ENCODE measurements at places on chromosomes 3 and 15.

DNA sequence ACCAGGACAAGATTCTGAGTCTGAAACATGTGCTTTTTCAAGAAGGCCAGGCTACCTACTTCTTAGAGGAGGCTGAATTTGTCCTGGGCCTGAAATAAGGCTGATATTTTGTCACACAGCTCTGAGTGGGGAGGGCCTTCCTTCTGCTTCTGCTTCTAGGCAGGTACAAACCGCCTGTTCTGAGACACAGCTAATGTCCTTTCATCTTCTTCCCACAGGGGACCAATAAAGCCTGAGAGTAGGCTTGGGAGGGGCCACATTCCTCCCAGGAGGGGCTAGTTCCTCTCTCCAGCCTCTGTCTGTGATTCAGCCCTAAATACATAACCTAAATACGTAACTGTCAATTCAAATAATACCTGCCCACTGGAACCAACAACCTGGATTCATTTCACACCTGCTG lies 34.8 kb downstream of the CRYGS start:
- no peak for DNase-seq

- no peak for DNase-seq
These were observed 11.9 kb downstream of the OXSM start for GRCh38 chr3:25801786-25802185.

- DNase-seq, result no peak
These were observed 24.9 kb downstream of the ZMAT3 start for GRCh38 chr3:179046497-179047353.

- DNase-seq, result no peak
These were observed 5.1 kb downstream of the SPTBN5 start for GRCh38 chr15:41888662-41889253.

- DNase-seq, result no peak
These were observed 250.5 kb downstream of the SHQ1 start for GRCh38 chr3:72597756-72598195.

DNA sequence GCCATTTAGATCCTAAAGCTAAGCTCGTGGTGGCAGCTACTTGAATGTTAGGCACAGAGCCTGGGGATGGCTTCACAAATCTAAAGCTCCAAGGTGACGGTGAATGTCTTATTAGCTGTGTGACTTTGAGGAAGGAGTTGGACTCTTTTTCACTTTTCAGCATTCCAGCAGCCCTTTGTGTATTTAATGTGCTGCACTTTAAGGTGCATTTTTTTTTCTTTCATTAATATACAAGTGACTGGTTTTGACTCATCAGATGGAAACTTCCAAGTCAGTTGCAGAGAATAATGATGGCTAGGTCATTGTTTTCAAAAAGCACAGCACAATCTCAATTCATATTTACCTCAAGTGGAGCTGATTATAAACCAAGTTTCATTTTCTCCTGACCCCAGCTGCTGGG lies 55.8 kb downstream of the TMED3 start:
- DNase-seq, result no peak

DNA sequence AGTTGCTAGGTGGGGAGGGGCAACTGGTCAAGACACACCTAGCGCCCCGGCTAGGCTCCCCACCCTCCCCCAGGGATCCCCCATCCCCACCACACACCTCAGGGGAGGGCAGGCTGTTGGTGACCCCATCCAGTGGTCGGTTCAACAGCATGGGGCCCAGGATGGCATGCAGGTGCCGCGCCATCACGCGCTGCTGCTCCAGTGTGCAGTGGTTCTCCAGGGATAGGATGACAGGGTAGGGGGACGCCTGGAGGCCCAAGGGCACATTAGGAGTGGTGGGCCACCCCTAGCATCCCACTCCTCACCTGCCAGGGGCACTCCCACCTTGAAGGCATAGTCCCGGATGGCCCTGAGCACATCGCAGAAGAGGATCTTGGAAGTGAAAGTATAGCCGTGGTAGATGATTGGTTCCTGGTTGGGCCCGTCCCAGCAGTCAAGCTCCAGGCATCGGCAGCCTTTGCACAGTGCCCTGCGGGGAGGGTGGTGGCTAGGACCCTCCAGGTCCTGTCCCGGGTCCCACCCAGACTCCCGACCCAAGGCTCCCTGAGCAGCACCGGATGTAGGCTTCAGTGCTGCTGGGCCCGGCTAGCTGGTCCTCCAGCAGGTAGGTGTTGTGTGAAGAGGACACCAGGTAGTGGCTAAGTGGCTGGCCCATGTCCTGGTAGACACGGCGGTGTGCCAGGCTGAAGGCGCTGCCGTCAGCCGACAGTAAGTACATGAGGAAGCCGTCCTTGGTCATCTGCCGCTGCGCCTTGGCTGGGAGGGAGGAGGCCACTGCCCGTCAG lies 19.4 kb downstream of the VILL start:
- no peak for DNase-seq

DNA sequence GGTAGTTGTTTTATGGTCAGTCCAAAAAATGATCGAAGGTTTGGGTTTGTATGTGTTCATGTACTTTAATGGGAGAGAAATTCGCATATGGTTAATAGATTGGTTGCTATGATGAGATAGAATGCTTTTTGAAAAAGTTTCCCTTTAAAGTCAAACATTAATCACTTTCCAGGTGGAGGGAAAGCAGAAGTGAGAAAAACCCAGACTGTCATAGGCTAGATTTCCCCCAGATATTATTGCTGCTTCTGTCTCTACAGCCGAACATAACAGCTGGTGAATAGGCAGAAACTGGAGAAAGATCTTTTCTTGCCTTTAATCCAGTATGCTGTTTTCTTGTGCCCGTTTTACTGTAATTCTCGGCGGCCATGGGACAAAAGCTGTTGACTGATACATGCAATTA lies 287.6 kb downstream of the SOX2 start:
- no peak for DNase-seq

DNA sequence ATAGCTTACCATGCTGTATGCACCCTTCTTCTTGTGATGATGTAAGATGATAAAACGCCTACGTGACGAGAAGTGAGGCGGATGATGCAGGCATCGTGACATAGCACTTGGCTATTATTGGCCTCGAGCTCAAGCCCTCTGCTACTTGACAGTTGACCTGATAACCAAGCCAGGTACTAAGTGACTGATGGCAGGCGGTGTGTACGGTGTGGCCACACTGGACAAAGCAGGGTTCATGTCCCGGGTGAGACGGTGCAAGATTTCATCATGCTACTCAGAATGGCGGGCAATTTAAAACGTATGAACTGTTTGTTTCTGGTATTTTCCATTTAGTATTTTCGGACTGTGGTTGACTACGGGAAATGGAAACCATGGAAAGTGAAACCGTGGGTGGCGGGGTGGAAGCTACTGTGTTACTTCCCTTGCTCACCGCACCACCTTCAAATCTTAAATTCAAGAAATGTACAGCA lies 57.7 kb downstream of the SLC12A8 start:
- DNase-seq, result peak; percentile 25

- no peak for DNase-seq
These were observed 76.2 kb downstream of the SETD5 start for GRCh38 chr3:9473496-9474065.

- DNase-seq, result no peak
These were observed 254.9 kb upstream of the GOLGA6L4 start for GRCh38 chr15:83980637-83981036.

- no peak for DNase-seq
These were observed 481.4 kb upstream of the CFAP20DC start for GRCh38 chr3:59531066-59531745.

DNA sequence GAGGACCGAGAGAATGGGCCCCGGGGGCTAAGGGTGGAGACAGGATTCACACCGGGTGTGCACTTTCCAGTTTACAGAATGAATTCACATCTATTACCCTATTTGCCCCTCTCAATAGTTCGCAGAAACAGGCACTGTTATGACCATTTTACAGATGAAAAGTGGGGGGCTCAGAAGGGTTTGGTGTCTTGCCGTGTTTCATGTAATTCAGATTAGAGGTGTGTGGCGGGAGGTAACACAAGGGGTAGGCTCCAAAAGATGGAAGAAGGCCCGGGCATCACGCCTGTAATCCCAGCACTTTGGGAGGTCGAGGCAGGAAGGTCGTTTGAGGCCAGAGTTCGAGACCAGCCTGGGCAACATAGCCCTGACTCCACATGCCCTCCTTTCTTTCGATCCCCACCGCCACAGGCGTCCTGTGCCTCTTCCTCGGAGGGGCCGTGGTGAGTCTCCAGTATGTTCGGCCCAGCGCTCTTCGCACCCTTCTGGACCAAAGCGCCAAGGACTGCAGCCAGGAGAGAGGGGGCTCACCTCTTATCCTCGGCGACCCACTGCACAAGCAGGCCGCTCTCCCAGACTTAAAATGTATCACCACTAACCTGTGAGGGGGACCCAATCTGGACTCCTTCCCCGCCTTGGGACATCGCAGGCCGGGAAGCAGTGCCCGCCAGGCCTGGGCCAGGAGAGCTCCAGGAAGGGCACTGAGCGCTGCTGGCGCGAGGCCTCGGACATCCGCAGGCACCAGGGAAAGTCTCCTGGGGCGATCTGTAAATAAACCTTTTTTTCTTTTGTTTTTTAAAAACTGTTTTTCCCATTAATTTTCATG lies 3.4 kb downstream of the DUOXA2 start:
- DNase-seq, result no peak

GRCh38 chr15:48862705-48863104 lies 15.2 kb upstream of the EID1 start:
- DNase-seq, result no peak

DNA sequence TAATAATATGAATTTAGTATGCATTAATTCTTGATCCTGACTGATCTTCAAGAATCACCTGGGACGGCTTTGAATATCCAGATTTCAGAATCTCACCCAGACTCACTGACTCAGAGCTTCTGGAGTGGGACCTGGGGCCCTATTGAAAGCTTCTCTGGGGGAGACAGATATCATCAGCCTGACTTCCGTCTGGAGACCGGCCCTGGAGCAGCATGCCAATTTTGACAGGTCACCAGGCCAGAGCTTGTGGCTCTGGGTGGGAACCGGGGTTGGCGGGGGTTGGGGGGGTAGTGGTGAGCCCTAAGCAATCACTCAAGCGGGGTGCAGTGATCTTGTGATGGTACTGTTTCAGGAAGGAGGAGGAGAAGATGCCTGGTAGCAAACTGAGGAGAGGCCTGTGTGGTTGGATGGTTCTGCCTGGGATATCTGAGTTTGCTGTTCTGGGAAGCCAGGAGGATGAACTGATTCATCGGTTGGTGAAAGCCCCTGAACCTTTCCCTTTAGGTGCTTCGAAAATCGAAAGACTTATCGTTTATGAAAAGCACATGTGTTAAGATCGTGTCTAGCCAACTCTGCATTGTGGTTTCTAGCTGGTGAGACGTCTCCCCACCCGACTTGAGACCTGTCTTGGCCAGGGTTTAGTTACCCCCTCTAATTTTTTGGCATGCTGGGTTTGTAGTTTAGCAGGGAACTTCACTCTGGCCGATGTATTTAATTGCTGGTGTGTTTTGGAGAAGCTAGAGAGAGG lies 263.9 kb upstream of the C2CD4B start:
- DNase-seq, result no peak

GRCh38 chr15:93882779-93883178 lies 348.6 kb upstream of the MCTP2 start:
- no peak for DNase-seq

DNA sequence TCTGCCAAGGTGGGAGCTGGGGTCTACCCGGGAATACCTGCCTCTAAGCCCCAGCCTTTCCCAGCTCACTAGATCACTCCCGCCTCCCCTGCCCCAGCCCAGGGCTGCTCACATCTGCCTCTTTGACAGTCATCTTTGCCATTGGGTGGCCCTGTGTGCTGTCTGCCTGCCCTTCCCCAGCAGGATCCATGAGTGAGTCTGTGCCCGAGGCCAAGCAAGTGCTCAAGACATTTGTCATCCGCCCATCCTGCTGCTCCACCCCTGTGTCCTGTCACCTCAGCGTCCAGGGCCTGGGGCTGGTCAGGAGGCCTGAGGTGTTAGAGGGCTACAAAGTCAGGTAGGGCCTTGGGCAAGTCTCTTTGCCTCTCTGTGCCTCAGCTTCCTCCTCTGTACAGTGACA lies 89.4 kb downstream of the LSM3 start:
- no peak for DNase-seq

- DNase-seq, result no peak
These were observed 208.9 kb downstream of the CHST2 start for GRCh38 chr3:143328451-143328850.

DNA sequence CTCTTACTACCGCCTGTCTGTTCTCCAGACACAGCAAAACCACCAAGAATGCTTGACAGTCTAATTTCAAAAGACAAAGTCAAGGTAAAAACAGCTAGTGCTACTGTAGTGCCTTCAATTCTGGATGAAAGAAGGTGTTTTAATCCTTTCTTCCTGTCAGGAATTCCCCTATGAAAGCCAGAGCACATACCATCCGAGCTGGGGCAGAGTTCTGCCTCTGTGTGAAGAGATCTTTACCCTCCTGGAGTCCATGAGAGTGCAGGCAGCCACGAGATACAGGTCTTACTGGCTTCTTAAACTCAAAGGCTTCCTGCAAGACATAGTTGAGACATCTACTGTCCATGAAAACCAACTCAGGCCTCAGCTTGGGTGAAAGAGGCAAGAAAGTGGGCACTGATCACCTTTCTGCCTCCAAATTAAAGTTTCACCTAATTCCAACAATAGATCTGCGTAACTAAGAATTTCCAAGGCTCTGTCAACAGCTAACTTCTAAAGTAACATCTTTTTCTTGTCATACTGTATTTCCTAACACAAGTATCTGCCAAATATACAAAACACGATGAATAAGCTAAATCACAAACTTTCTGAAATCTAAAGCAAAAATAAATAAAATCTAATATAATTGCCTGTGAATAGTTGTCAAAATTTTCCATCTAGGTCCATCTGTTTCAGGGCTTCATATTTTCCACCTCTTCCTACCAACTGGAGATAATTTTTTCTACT lies 7.5 kb downstream of the CDC25A start:
- no peak for DNase-seq

GRCh38 chr3:134446800-134447199 lies 39.0 kb downstream of the ANAPC13 start:
- no peak for DNase-seq

GRCh38 chr3:74390121-74390877 lies 224.2 kb downstream of the CNTN3 start:
- DNase-seq, result no peak

DNA sequence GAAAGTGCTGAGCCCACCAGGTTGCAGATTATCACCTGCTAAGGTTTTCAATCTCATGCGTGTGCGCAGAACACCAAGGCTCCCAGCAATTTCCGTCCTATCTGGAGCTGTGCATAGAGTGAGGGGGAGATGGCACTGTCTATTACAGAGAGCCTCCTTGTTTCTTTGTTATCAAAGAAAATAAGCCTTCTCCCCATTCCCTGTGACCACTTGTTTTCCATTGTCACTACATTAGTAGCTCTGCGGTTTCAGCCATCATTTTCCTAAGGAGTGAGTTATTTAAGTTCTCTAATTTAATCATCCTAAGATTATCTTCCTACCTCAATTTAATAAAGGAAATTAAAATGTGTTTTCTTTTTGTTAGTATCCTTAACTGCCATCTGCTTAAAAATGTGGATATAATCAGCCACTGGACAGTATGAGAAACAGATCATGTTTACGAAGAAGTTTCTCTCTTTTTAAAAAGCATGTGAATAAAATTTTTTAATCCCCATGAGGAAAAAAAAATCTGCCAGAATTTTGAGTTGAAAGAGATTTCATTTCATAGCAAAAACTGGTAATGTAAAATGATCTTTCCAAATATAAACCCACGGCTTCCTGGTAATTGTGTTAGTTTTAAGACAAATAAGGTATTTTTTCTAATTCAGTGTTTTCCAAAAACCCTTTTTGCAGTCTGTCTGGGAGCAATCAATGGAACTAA lies 172.3 kb upstream of the UBE2E1 start:
- no peak for DNase-seq

- no peak for DNase-seq
These were observed 198.9 kb upstream of the TOPAZ1 start for GRCh38 chr3:44042772-44043171.

Data from CD4-positive, alpha-beta T cell treated with Interleukin-2 at 100 ng/mL for 4 hours (primary cell).